Muscle of leg (tissue), 16 donors: ENCODE measurements at places on chromosomes 13 and 19. TPM values are rescaled to one million over a fixed set of nuclear protein-coding genes. Genes with fewer than 3 reads are reported as not detected.

The GNG14 gene
- total RNA-seq: not detected

The CKM gene
- 2,005 TPM for total RNA-seq

The CD70 gene
- 1.4 TPM for total RNA-seq

The COMP gene
- 13.8 TPM for total RNA-seq

The LRRC25 gene
- 1.5 TPM for total RNA-seq

The TUBA3C gene
- not detected for total RNA-seq

The PCDH20 gene
- 2.8 TPM for total RNA-seq

The RFPL4A gene
- 0.62 TPM for total RNA-seq

The TFDP1 gene
- 29.7 TPM for total RNA-seq

The SMARCA4 gene
- 60.2 TPM for total RNA-seq

The LRRC8E gene
- 0.13 TPM for total RNA-seq

The KLK3 gene
- total RNA-seq: not detected

The FGF22 gene
- total RNA-seq: 0.04 TPM

The KLHL1 gene
- total RNA-seq: 0.09 TPM

The SH2D3A gene
- 0.13 TPM for total RNA-seq

The C13orf46 gene
- total RNA-seq: 0.09 TPM

The ERCC2 gene
- 6.6 TPM for total RNA-seq

The ZNF320 gene
- 14.8 TPM for total RNA-seq

The GRIN2D gene
- total RNA-seq: 0.58 TPM

The CEACAM16 gene
- total RNA-seq: 0.62 TPM

The ZNF835 gene
- 3.0 TPM for total RNA-seq

The LYPD4 gene
- total RNA-seq: not detected

The ZNF283 gene
- 16.8 TPM for total RNA-seq

The CDC42EP5 gene
- total RNA-seq: 39.4 TPM

The ITGBL1 gene
- 12.9 TPM for total RNA-seq
